Activated CD4-positive, alpha-beta memory T cell treated with anti-CD3 and anti-CD28 coated beads, Interleukin-2, amount 10 ng/mL, durations not matched to agents 7 days and 5 days (primary cell): ENCODE measurements at places on chromosomes 1 and 21. TPM values are rescaled to one million over a fixed set of nuclear protein-coding genes. Genes with fewer than 3 reads are reported as not detected.
A peak's percentile ranks its signal among the peaks of the same experiment; 100 is the strongest.

Gene UTS2
- total RNA-seq: 1.2 TPM

Gene HMGCL
- total RNA-seq: 35.7 TPM

Gene SERPINC1
- total RNA-seq: 0.23 TPM

Gene KCNE2
- not detected for total RNA-seq

Gene RGS1
- 67.3 TPM for total RNA-seq

Gene CFHR5
- total RNA-seq: not detected

Gene S100A12
- not detected for total RNA-seq

Gene OR6K3
- not detected for total RNA-seq

DNA sequence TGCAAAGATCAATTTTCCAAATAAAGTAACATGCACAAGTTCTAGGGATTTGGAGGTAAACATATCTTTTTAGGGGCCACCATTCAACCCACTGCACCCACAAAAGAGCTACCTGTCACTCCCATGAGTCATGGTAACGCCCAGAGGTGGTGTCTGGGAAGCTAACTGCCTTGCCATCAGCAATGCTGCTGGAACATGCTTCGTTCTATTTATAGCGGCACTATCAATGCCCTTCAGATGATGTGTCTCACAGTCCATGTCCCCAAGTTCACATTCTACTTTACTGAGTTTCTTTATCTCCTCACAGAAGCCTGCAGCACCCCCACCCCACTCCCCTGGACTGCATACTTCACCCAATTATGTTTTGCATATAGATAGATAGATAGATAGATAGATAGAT lies 95.4 kb downstream of the LPAR3 start:
- H3K27me3 ChIP-seq: peaks cover 6% of the 10 kb centered on the region
- no peak overlapping the region for H3K27ac ChIP-seq
- H3K36me3 ChIP-seq: no peaks in the 10 kb centered on the region

DNA sequence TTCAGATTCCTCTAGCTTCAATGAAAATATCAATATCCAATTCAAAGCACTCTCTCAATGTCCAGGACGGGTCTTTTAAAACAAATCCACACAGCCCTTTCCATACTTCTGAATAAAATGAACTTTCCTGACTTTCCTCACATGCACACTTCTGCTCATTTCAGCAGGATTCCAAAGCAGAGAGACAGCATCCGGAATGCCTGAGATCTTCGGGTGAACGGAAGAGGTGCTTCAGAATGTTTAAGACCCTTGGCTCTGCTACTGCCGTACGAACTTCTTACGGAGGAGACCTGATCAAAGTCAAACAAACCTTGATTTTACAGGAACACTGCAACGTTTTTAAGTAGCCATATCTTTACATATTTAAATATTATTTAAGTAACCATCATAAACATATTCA lies 245.7 kb downstream of the PTBP2 start:
- H3K36me3 ChIP-seq: no peaks in the 10 kb centered on the region
- H3K4me1 ChIP-seq: no peaks in the 10 kb centered on the region
- H3K27me3 ChIP-seq: peaks cover 25% of the 10 kb centered on the region
- no peak overlapping the region for H3K27ac ChIP-seq

- H3K27ac ChIP-seq: no peak overlapping the region
- H3K4me1 ChIP-seq: no peaks in the 10 kb centered on the region
- no peak overlapping the region for H3K4me3 ChIP-seq
- H3K27me3 ChIP-seq: peaks cover 19% of the 10 kb centered on the region
- no peak for DNase-seq
- peaks cover 3% of the 10 kb centered on the region for H3K36me3 ChIP-seq
These were observed 143.2 kb downstream of the PTPRU start for GRCh38 chr1:29379443-29380073.

DNA sequence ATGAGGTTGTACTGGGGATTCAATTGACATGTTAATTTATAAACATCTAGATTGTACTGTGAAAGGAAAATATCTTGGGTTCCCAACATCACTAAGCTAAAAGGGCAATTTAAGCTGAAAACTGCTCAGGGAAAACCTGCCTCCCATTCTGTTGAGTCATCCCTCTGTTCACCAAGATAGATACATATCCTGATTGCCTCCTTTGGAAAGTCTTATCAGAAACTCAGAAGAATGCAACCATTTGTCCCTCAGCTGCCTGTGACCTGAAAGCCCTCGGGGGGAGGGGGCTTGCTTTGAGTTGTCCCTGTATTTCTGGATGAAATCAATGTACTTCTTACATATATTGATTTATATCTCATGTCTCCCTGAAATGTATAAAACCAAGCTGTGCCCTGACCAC lies 187.0 kb upstream of the ETV3 start:
- peaks cover 34% of the 10 kb centered on the region for H3K27me3 ChIP-seq
- H3K27ac ChIP-seq: no peak overlapping the region
- H3K36me3 ChIP-seq: no peaks in the 10 kb centered on the region
- H3K4me1 ChIP-seq: no peaks in the 10 kb centered on the region
- H3K4me3 ChIP-seq: no peak overlapping the region

- H3K36me3 ChIP-seq: no peaks in the 10 kb centered on the region
- peaks cover under 1% of the 10 kb centered on the region for H3K27me3 ChIP-seq
- H3K4me3 ChIP-seq: no peak overlapping the region
- DNase-seq: no peak
These were observed 45.8 kb upstream of the FHAD1 start for GRCh38 chr1:15201221-15201620.

GRCh38 chr1:243956450-243956849 lies 94.6 kb upstream of the ZBTB18 start:
- no peaks in the 10 kb centered on the region for H3K36me3 ChIP-seq
- peaks cover 14% of the 10 kb centered on the region for H3K27me3 ChIP-seq
- no peak for DNase-seq

GRCh38 chr21:33866826-33867225 lies 48.8 kb downstream of the ATP5PO start:
- no peak overlapping the region for H3K27ac ChIP-seq
- peaks cover 7% of the 10 kb centered on the region for H3K27me3 ChIP-seq
- H3K4me1 ChIP-seq: no peaks in the 10 kb centered on the region
- DNase-seq: no peak
- H3K4me3 ChIP-seq: no peak overlapping the region

- H3K4me3 ChIP-seq: no peak overlapping the region
- H3K27ac ChIP-seq: no peak overlapping the region
- H3K27me3 ChIP-seq: peaks cover 14% of the 10 kb centered on the region
- no peak for DNase-seq
- no peaks in the 10 kb centered on the region for H3K4me1 ChIP-seq
- H3K36me3 ChIP-seq: no peaks in the 10 kb centered on the region
These were observed 65.2 kb downstream of the SERINC2 start for GRCh38 chr1:31478167-31478566.

DNA sequence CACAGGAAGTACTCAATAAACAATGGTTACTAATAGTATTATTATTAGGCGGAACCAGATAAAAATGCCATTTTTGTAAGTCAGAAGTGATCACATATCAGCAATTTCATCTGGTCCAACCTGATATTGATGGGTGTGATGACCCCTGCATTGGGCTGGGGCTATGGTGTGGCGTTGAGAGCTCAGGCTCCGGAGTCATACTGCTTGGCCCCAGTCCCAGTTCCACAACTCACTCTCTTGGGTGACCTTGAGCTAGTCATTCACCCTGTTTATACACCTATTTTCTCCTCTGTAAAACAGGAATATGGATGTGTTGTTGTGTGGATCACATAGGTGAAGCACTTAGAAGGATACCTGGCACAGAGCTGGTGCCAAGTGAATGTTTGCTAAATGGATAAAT lies 229.4 kb upstream of the POU3F1 start:
- H3K4me3 ChIP-seq: no peak overlapping the region
- no peaks in the 10 kb centered on the region for H3K4me1 ChIP-seq
- H3K27me3 ChIP-seq: peaks cover 22% of the 10 kb centered on the region
- DNase-seq: no peak
- H3K27ac ChIP-seq: no peak overlapping the region

DNA sequence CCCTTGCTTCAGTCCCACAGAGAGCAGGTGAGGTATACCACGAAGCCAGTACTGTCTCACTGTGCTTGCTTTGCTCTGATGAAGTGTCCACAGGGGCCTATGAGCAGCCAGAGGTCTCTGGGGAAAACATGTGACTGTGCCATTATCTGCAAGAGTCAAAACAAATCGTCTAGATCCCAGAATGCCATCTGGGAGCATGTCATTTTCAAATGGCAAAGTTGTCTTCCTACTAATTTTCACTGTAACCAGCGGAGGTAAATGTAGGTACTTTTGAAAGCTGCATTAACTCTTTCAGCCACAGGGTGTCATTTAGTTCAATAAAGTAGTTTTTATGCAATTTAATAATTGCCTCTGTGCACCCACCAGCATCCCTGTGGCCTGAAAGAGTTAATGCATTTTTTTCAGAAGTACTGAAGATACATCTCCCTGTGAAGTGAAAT lies 173.6 kb upstream of the SGIP1 start:
- H3K36me3 ChIP-seq: peaks cover 89% of the 10 kb centered on the region
- peaks cover 85% of the 10 kb centered on the region for H3K4me1 ChIP-seq
- no peak for DNase-seq
- H3K27me3 ChIP-seq: no peaks in the 10 kb centered on the region

DNA sequence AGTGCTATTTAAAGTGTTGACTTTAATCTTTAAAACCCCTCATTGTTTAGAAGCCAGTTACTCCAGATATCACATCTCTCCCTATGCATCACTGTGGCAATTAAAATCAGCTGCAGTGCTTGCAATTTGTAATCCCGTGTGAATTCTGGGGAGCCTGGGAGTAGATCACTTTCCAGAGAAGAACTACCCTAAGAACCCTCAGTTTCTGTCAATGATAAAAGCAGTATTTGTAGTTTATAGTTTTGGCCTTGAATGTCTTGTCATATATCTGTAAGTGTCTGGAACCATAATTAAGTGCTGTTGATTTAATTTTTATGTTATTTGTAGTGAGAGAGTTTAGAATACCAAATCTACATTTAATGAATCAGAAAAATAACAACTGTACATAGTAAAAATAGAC lies 5.5 kb upstream of the SPAG17 start:
- no peaks in the 10 kb centered on the region for H3K27me3 ChIP-seq
- H3K27ac ChIP-seq: no peak overlapping the region
- no peaks in the 10 kb centered on the region for H3K36me3 ChIP-seq

DNA sequence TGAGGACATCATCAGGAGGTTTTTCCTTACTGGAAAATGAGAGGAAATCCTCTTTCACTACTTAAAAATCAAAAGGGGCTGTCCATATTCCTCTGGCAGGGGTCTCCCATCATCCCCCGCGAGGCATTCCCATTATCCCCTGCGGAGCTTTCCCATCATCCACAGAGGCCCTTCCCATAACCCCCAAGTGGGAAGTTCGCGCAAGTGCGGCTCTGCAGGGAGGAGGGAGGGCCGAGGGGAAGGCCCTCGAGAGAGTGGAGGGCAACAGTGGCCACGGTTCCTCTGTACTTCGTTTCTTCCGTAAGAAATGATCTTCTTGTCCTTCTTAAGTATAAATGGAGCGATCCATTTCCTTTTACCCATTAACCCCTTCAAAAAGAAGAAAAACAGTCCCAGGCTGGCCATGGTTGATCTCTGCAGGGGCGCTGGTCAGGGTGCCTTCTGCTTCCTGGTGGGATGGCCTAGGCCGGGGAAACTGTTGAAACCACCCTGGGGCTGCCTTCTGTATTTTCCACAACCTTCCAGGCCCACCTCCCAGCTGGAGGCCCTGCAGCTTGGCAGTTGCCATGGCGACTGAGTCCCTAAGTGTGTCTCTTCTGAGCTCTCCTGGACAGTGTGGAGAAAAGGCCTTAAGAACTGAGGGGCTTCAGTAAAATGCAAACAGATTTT lies 3.6 kb upstream of the RSPH1 start:
- peaks cover 24% of the 10 kb centered on the region for H3K4me1 ChIP-seq
- DNase-seq: peak; percentile 14
- no peak overlapping the region for H3K27ac ChIP-seq
- peaks cover 24% of the 10 kb centered on the region for H3K27me3 ChIP-seq
- no peak overlapping the region for H3K4me3 ChIP-seq

GRCh38 chr1:115865704-115866380 lies 24.9 kb upstream of the NHLH2 start:
- H3K27ac ChIP-seq: no peak overlapping the region
- H3K4me3 ChIP-seq: no peak overlapping the region
- H3K4me1 ChIP-seq: no peaks in the 10 kb centered on the region

GRCh38 chr1:44348061-44348485 lies 7.0 kb downstream of the ERI3 start:
- no peaks in the 10 kb centered on the region for H3K27me3 ChIP-seq
- H3K36me3 ChIP-seq: no peaks in the 10 kb centered on the region
- H3K27ac ChIP-seq: no peak overlapping the region
- DNase-seq: no peak

- no peak overlapping the region for H3K27ac ChIP-seq
- H3K27me3 ChIP-seq: no peaks in the 10 kb centered on the region
- peaks cover 8% of the 10 kb centered on the region for H3K4me1 ChIP-seq
- H3K4me3 ChIP-seq: no peak overlapping the region
- DNase-seq: no peak
These were observed 19.9 kb downstream of the LEPR start for GRCh38 chr1:65440322-65440900.

DNA sequence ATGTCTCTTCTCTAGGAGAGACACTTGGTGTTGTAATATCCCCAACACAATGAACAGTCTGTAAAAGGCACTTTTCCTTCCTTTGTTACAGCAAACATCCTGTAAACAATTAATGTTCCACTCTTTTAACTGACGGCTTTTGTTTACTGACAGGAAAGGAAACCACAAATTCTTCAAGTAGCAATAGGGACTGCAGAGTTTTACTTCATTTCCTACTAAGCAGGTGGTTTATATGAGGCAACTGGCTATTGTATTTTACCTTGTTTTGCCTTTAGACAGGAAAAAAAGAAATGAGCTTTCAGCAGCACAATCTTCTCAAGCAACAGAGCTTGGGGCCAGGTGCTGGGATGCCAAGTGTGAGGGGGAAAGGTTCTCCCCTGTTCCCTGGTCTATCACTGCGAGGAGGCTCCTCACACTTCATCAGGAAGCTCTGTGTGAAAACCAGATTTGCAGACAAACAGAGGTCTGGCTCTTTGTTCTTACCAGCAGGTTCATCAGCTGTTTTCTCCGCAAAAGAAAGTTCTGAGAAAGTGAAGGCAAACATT lies 51.2 kb downstream of the SIPA1L2 start:
- H3K36me3 ChIP-seq: no peaks in the 10 kb centered on the region
- H3K27ac ChIP-seq: peak overlapping the region; percentile 78
- no peaks in the 10 kb centered on the region for H3K27me3 ChIP-seq
- H3K4me3 ChIP-seq: peak overlapping the region; percentile 29

DNA sequence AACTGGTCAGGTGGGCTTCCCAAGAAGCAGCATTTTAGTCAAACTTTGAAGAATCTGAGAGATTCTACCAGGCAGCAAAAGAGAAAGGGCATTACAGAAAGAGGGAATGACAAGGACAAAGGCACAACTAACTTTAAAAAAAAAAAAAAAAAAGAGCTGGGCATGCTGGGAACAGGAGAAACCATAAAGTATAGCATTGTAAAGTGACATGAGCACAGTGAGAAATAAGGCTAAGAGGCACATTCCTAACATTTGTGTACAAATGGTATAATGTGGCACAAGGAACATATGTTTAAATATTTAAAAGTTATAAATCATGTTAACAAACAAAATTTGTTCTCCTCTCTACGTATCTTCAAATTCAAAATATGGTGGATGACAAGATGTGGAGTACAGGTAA lies 69.6 kb downstream of the CLCA4 start:
- no peak for DNase-seq
- no peak overlapping the region for H3K27ac ChIP-seq
- H3K4me3 ChIP-seq: no peak overlapping the region
- no peaks in the 10 kb centered on the region for H3K27me3 ChIP-seq
- H3K4me1 ChIP-seq: no peaks in the 10 kb centered on the region
